HTR-8/SVneo (cell line): ENCODE measurements at places on chromosomes 2 and 18.

GRCh38 chr2:233023007-233023760 lies 9.3 kb upstream of the NEU2 start:
- no peak for DNase-seq

GRCh38 chr18:67805261-67805660 lies 288.7 kb upstream of the DSEL start:
- DNase-seq = no peak

- DNase-seq = no peak
Measured at GRCh38 chr2:36572719-36573059, 25.3 kb downstream of the FEZ2 start.

GRCh38 chr2:71006955-71007799 lies 12.5 kb upstream of the TEX261 start:
- no peak for DNase-seq

DNA sequence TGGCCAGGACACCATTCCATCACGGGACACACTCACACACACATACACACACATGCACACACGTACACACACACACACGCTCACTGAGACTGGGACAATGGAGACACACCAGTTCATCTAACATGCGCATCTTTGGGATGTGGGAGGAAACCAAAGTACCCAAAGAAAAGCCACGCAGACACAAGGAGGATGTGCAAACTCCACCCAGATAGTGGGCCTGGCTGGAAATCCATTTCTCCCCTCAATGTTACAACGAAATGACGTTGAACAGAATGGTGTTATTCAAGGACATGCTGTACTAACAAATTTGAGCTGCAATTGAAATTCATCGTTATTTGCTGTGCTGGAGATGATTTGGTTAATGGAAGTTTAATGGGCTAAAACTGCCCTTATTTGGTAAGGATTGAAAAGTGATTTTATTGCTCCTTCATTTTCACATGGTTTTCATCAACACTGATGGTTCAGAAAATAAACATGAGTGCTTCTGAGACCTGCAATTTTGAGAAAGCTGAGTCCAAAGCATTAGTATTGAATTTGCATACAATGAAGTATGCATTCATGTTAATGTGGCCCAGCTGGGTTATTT lies 110.0 kb downstream of the KCNE4 start:
- no peak for DNase-seq

DNA sequence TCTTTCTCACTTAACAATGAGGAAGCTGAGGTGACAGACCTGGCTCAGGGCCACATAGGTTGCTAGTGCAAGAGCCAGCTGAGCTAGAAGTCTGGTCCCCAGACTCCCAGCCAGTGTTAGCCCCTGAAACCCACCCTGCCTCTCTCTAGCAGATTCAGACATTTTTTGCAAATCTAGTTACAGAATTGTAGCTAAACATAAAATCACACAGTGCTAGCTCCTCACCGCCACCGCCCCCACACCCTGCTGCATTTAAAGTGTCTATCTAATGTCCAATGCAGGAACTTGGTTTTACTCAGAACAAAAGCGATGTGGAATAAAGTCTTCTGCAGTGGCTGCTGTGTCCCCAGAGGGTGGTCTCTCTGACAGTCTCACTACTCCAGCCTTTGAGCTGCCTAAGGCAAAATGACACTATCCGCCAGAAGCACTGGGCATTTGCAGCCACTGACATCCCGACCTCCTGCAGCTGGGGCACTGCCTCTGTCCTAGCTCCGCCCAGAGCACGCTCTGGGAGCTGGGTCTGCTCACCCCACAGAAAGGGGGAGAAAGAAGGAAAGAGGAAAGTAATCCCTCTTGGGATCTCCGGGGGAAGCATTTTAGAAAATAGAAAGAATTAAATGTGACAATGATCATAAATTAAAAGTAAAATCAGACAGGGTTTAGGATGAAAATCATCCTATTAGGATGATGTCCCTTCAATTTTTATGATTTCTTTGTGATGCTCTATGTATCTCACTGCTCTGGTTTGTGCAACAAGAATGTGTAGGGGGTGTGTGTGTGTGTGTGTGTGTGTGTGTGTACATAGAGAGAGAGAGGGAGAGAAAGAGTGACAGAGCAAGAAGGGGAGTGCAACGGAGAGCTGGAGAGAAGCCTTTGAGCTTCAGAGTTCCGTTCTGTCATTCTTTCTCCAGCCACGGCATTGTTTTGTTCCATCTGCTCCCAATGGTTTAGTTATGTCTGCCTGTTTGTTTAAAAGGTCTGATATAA lies 50.5 kb upstream of the ST8SIA3 start:
- no peak for DNase-seq
